ENCODE measurements at places on chromosomes 12 and 14.

GRCh38 chr12:88658009-88658408, 77.7 kb upstream of the KITLG start:
- DNase-seq = no peak

DNA sequence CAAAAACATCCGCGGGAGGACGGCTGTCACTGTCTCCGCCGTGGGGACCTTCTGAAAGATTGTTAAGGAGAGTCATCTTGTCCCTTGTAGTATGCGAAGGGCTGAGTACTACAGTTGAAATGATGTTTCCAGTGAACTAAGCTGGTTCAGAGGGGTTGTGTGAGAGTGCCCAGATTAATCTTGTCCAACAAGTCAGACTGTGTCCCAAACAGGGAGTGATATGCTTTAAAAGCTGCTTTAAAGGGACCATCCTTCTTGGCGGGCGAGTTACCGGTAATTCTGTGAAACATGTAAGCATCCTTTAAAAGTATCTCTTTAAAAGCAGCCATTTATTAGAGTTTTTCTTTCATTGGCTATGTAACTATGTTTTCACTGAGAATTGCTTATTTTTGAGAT, 1.1 kb downstream of the WDR20 start:
- DNase-seq = no peak

GRCh38 chr12:3727877-3728632, 24.9 kb downstream of the CRACR2A start:
- DNase-seq = no peak

DNA sequence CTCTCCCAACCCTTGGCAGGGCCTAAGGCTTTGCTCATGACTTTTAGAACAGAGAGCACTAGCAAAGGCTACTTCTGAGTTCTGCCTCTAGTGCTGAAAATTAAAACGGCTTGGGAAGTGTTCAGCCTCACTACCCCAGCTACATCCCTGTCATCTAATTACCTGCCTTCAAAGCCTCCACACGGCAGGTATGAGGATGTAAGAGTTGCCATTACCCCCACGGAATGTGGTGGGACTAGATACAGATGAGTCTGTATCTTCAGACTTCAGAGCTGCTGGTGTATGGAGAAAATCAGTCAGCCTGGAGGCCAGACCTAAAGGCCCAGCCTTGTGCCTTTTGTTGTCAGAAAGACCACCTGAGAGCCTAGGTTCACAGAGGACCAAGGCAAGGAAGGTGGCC, 214.6 kb upstream of the NOS1 start:
- DNase-seq = no peak

DNA sequence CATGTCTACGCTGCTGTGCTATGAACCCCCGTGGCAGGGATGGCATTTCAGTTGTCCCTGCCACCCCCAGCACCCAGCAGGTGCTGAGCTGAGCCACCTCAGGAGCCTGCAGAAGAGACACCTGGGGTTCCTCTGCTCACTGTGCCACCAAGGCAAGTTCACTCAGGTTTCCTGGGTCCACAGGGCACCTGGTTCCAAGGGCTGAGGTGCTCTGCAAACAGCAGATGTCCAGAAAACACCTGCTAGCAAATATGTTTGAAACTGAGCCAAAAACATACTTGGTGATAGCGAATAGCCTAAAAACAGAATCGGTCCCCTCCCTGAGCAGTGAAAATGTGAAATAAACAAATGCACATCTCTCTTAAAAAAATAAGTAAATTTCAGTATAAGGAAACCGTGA, 35.6 kb upstream of the GPR68 start:
- no peak for DNase-seq

DNA sequence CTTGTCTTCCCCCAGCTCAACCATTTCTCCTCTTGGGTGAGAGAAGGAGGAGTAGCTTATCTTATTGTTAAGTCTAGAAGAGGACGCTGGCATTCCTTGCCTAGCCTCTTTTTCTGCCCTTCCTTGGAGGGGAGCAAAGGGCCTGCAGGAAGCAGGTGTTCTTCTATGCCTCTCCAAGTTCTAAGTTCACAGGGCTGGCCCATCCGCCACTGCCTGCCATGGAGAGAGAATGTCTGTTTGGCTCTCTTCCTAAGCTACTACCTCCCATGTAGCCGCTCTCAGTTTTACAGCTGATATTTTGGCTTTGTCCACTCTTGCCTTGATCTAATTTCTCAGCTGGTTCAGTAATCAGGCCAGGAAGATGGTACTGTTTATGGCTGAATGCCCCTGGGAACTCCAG, 201.2 kb downstream of the NTF3 start:
- no peak for DNase-seq

DNA sequence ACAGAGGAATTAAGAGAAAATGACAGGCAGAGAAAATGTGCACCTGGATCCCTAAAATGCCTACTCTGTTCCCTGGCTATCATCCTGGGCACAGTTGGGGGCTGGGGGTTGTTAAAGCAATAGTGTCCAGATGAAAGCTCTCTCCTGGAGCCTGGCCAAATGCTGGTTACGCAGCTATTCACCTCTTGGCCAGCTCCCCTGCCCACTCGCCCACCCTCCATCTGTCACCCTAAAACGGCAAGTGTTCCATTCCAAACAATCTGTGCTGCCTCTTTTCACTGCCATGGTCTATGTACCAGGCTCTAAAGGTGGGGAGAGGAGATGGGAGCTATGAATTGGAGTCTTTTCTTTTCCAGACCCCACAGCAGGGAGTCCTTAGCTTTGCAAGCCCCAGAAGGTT, 24.7 kb upstream of the NPFF start:
- DNase-seq = no peak

DNA sequence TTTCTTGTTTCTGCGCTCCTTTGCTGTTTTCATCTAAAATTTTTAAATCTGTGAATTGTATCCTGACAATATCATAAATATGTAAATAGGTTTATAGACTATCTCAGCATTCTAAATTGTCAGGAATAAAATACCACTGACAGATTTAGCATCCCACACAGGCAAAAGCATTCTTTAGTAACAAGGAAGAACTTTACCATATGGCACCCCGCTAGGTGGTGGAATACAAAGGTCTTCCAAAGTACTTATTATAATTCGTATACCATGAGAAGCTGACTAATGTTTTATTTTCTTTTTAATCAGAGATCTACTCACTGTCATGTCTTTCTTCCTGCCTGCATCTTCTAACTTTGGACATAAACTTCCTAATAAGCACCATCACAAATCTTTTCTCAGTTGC, 328.8 kb upstream of the NOVA1 start:
- DNase-seq = no peak

DNA sequence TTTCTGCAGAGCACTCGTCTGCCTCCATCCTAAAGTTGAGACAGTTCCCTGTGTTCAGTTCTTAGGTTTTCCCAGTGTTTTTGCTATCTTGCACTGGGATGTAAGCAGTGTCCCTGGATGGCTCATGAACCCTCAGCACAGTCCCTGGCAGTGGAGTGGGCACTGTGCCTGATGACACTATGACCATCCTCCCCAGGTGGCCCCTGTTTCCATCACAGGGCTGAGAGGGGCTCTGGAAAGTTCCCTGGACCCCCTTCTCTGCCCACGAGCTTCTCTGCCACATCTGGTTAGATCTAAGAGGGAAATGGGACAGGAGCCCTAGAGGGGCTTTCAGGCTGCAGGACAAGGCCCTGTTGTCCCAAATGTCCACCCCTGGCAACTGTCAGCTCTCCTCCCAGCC, 249.8 kb upstream of the SFSWAP start:
- DNase-seq = no peak

DNA sequence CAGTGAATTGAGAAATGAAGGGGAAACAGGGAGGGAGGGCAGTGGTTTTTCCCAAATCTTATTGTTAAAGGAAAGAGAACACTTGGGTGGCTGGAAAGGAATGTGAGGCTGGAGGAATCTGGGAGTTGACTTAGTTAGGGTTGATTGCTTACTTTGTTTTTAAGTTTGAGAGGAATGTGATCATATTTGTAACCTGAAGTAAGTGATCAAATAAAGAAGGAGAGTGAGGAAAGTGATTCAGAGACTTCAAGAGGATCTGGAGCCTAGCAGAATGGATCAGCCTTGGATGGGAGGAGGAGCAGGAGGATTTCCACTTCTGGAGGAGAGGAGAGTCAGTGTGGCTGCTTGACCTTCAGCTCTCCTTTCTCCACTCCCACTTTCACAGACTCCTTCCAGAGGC, 6.0 kb upstream of the LRP6 start:
- DNase-seq = no peak

DNA sequence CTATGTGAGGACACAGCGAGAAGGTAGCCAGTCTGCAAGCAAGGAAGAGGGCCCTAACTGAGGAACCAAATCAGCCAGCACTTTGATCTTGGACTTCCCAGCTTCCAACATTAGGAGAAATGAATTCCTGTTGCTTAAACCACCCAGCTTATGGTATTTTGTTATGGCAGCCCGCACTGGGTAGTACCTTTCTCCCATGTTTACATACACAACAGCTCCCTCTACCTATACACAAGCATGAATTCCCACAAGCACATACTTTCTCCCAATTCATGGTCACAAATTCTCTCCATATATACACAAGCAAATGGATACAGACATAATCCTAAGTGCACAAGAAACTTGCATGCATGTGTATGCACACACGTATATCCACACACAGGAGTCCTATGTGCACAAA, 7.4 kb downstream of the ITGB7 start:
- DNase-seq = no peak

DNA sequence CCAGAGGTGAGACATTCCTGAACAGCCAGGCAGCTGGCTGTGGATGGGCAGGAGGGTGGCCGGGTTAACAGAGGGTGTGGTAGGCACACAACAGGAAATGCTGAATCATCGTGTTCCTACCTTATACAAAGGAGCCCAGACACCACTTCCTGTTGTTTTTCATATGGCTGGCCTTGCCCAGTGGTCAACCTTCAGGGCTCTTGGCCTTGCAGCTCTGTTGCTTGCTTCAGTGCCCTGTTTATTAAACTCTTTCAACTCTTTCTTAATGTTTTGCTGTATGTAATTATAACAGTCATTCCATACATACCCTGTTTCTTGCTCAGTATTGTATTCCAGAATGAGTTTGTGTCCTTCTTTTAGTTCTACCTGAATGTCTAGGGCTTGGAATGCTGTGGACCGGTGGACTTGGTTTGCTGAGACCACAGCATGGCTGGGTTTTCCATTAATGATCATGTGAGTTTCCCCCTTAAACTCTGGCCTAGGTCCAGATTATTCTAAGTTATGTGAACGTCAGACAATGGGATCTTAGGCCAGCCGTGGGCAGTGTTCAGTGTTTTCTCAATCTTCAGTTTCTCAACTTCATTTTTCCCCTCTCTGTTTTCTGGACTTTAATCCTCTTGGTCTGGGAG, 11.9 kb downstream of the CFAP54 start:
- no peak for DNase-seq

- DNase-seq = no peak
Measured at GRCh38 chr12:64105026-64105425, 117.1 kb downstream of the KICS2 start.

DNA sequence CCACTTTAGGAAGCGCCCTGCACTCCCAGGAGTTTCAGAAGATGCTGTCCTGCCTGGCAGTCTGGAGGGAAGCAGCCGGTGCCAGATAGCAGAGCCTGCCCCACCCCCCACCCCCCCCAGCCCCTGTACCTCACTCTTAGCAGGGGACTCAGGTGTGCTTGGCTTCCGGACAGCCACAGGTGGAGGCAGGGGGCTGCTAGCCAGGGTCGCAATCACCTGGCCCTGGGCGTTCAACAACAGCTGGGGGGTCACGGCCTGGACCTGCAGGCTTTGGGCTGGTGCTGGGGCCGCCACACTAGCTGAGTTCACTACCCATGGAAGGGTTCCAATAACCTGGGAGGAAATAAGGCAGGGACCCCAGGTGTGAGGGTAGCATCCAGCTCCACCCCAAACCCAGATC, 22.0 kb downstream of the POU6F1 start:
- DNase-seq = no peak

- no peak for DNase-seq
Measured at GRCh38 chr12:51011955-51012354, 14.2 kb downstream of the SLC11A2 start.

- DNase-seq = no peak
Measured at GRCh38 chr12:44246482-44247105, 410.7 kb downstream of the TMEM117 start.

DNA sequence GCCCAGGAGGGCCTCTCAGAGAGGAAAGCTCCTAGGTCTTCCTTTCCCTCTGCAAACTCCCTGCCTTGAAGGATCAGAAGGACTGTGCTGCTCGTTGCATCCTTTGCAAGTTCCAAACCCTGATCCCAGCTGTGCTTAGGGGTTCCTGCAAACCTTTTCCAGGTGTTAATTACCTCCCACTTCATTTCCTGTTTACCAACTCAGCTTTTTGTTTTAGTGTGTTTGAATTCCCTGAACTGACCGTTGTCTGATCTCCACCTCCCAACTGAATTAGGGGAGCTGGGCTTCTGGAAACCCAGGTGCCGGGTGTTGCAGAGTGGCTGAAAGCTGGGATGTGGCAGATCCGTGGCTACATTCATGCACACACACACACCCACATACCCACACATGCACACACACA, 20.6 kb upstream of the BDKRB1 start:
- DNase-seq = no peak

GRCh38 chr14:95835121-95835730, 41.4 kb upstream of the TUNAR start:
- no peak for DNase-seq

DNA sequence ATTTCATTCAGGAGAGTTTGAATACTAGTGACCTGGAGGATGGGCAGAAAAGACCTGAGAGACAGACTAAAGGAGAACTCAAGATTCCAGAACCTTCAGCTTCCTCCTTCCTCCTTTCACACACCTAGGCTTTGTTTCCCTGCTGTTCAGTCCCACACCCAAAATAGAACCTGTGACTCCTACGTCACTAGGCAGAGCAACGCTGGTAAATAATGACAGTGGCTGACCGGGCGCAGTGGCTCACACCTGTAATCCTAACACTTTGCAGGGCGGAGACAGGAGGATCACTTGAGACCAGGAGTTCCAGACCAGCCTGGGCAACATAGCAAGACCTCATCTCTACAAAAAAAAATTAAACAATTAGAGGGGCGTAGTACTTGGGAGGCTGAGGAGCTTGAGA, 166.4 kb upstream of the FKBP4 start:
- DNase-seq = no peak

GRCh38 chr14:92656306-92657081, 91.9 kb downstream of the LGMN start:
- DNase-seq = no peak

- no peak for DNase-seq
Measured at GRCh38 chr14:47240748-47241437, 434.5 kb downstream of the MDGA2 start.

- DNase-seq = no peak
Measured at GRCh38 chr14:102917469-102918211, 4.8 kb upstream of the AMN start.
